ENCODE measurements at places on chromosomes 7 and 10. TPM values are rescaled to one million over a fixed set of nuclear protein-coding genes. Genes with fewer than 3 reads are reported as not detected.
A peak's percentile ranks its signal among the peaks of the same experiment; 100 is the strongest.

DNA sequence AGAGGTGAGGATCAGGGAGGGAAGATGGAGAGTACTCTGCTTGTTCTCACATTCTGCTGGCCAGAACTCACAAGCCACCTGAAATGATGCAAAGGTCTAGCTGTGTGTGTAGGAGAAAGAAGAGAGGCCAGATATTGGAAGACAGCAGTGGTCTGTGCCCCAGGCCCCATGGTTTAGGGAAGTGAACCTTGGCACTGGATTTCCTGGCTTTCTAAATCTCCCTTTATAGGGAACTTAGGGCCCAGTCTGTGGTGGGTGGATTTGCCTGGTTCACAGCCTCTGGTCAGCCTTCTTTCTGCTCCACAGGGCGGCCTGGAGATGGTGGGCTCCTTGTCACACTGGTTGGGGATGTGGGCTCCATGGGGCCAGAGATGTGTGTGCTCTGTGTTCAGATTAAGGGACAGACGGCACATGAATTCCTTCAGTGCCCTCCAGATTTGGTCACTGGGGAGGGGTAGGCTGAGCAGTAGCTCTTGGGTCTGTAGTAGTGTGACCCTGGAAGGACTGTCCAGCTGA, 9.5 kb upstream of the SH2D4B start:
- H3K27me3 ChIP-seq, result no peaks in the 10 kb centered on the region
- no peaks in the 10 kb centered on the region for H3K4me1 ChIP-seq
- DNase-seq, result no peak
- H3K4me3 ChIP-seq, result no peak overlapping the region
- H3K36me3 ChIP-seq, result no peaks in the 10 kb centered on the region
- H3K27ac ChIP-seq, result no peak overlapping the region

- peak overlapping the region; percentile 47 for H3K27ac ChIP-seq
- no peaks in the 10 kb centered on the region for H3K36me3 ChIP-seq
- no peaks in the 10 kb centered on the region for H3K27me3 ChIP-seq
- H3K4me1 ChIP-seq, result peaks cover 27% of the 10 kb centered on the region
Observed at GRCh38 chr10:5563321-5563961, 38.7 kb downstream of the CALML3 start.

- no peaks in the 10 kb centered on the region for H3K27me3 ChIP-seq
- H3K4me3 ChIP-seq, result no peak overlapping the region
- H3K36me3 ChIP-seq, result no peaks in the 10 kb centered on the region
- DNase-seq, result no peak
Observed at GRCh38 chr7:45196374-45196773, 38.8 kb downstream of the RAMP3 start.

DNA sequence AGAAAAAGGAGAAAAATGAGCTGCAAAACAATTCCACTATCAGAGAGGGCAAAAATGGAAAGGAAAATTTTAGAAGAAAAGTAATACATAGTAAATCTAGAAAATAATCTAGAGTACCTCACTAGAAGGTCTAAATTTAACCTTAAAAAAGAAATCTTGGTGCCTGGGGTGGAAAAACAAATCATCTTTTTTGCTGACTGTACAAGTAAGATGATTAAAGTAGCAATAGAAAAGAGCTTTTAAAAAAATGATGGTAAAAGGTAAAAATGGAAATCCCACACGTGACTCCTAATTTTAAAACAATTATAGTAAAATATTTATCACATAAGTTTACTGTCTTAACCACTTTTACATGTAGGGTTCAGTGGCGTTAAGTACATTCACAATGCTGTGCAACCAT, 28.8 kb upstream of the GOT1 start:
- no peaks in the 10 kb centered on the region for H3K4me1 ChIP-seq
- H3K27ac ChIP-seq, result no peak overlapping the region
- no peak for DNase-seq
- H3K27me3 ChIP-seq, result no peaks in the 10 kb centered on the region
- H3K4me3 ChIP-seq, result no peak overlapping the region

DNA sequence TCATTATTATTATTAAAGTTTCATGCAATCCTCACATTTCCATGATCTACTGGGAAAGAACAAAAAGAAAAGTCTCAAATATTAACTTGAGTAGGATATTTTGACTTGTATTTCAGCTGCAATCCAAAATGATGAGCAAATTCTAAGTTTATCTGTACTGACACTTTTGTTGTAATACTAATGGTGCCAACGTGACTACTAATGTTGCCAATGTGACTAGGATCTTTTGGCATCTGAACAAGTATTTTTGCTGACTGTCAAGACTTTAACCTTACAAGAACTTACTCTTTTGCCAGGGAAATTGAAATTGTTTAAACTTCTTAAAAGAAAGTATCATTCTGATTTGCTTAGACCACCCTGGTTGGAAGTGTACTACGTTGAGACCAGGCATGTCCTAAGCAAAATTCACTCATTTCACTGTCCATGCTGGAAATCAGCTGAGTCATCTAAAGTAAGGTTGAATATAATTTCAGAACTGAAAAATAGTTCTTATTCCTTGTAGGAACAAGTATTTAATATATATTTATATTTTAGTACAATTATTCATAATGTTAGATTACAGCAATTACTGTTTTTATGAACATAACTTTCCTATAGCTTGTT, 78.5 kb upstream of the LYZL1 start:
- H3K4me1 ChIP-seq, result no peaks in the 10 kb centered on the region
- H3K27me3 ChIP-seq, result no peaks in the 10 kb centered on the region
- no peaks in the 10 kb centered on the region for H3K36me3 ChIP-seq

- no peak for DNase-seq
- no peak overlapping the region for H3K4me3 ChIP-seq
- H3K36me3 ChIP-seq, result no peaks in the 10 kb centered on the region
- no peak overlapping the region for H3K27ac ChIP-seq
Observed at GRCh38 chr7:40824461-40824860, 689.7 kb downstream of the SUGCT start.

The HDAC9 gene
- total RNA-seq, result 16.1 TPM

DNA sequence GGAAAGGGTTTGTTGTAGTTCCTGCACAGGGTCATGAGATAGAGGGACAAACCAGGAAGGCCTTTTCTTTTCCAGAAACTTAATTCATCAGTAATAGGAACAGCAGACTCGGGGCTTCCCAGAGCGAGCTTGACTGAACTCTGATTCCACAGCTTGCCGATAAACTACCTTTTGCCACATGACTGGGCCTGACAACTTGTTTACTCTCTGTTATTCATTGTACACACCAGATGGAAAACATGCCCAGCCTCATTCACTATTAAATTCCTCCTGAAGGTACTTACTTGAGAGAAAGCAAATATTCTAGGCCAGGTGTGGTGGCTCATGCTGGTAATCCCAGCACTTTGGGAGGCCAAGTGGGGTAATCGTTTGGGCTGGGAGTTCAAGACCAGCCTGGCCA, 77.1 kb upstream of the FGFR2 start:
- H3K4me1 ChIP-seq, result no peaks in the 10 kb centered on the region
- H3K27ac ChIP-seq, result no peak overlapping the region
- DNase-seq, result no peak
- no peak overlapping the region for H3K4me3 ChIP-seq

GRCh38 chr10:78337016-78337415, 303.4 kb downstream of the RPS24 start:
- H3K4me3 ChIP-seq, result no peak overlapping the region
- H3K27me3 ChIP-seq, result no peaks in the 10 kb centered on the region
- H3K4me1 ChIP-seq, result peaks cover 9% of the 10 kb centered on the region

- peaks cover 5% of the 10 kb centered on the region for H3K4me1 ChIP-seq
- no peak overlapping the region for H3K4me3 ChIP-seq
- no peak overlapping the region for H3K27ac ChIP-seq
- H3K27me3 ChIP-seq, result no peaks in the 10 kb centered on the region
- no peak for DNase-seq
- no peaks in the 10 kb centered on the region for H3K36me3 ChIP-seq
Observed at GRCh38 chr7:134809616-134810015, 30.2 kb downstream of the CALD1 start.

The NEBL gene
- 12.0 TPM for total RNA-seq

DNA sequence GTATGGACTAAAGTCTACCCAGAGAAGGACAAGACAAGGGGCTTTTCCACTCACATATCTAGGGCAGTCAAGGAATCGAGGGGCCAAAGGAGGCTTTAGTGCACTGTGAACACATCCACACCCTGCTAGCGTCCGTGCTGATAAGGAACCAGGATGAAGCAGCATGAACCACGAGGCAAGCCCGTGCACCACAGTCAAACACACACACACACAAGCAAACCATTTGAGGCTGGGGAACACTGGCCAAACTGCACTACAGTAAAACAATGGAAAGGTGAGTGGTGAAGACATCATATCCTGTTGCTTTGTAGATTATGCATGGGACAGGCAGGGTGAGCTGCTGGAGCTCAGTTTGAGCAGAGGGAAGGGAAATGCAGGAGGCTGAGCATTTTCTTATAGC, 177.4 kb upstream of the CDCA7L start:
- H3K36me3 ChIP-seq, result no peaks in the 10 kb centered on the region
- no peak overlapping the region for H3K27ac ChIP-seq
- no peak overlapping the region for H3K4me3 ChIP-seq
- DNase-seq, result peak; percentile 87
- H3K4me1 ChIP-seq, result peaks cover 4% of the 10 kb centered on the region
- H3K27me3 ChIP-seq, result no peaks in the 10 kb centered on the region

DNA sequence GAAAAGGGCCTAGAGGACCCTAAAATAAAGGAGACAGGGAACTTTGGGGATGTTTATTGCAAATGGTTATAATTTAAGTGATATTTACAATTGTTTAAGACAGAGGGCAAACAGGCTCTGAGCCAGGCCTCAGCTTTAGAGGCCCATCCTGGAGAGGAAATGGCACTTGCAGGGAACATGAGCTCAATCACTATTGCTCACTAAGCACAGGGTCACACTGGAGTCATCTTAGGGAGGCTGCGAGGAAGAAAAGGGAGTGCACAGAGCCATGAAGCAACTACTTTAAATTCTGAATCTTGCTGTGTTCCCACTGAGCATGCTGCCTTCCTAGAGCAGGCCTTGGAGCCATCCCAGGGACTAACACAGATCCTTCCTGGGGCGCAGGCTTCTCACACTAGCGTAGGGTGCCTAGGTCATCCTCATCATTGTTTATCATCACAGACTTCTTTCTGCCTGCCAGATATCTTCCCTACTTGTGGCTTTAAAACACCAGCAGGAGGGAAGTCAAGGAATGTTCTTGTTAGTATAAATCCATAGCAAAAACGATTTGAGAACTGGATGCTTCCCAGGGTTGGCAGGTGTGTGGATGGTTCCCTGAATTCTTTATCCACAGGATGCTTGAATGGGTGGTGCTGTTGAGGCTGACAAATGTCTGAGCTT, 12.7 kb upstream of the DNAJB12 start:
- peaks cover 20% of the 10 kb centered on the region for H3K4me1 ChIP-seq
- H3K27me3 ChIP-seq, result no peaks in the 10 kb centered on the region
- peaks cover 54% of the 10 kb centered on the region for H3K36me3 ChIP-seq
- no peak overlapping the region for H3K27ac ChIP-seq

DNA sequence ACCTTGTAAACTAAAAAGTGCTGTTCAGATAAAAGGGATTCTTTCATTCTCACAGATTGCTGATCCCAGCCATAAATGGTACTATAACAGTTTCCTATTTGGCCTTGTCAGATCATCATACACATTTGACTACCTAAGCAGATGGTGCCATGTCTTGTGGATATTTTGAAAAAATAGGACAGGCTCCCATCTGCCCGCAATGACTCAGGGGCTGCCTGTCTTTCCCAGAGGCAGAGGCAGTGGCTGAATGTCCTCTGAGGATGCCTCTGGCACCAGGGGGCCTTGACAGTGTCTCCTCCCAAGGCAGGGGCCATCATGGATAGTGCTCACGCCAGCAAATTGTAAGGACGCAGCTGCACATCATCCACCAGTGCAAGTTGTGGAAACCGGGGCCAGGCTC, 323.0 kb upstream of the PODXL start:
- no peak overlapping the region for H3K4me3 ChIP-seq
- H3K36me3 ChIP-seq, result no peaks in the 10 kb centered on the region
- no peaks in the 10 kb centered on the region for H3K4me1 ChIP-seq
- H3K27me3 ChIP-seq, result no peaks in the 10 kb centered on the region

DNA sequence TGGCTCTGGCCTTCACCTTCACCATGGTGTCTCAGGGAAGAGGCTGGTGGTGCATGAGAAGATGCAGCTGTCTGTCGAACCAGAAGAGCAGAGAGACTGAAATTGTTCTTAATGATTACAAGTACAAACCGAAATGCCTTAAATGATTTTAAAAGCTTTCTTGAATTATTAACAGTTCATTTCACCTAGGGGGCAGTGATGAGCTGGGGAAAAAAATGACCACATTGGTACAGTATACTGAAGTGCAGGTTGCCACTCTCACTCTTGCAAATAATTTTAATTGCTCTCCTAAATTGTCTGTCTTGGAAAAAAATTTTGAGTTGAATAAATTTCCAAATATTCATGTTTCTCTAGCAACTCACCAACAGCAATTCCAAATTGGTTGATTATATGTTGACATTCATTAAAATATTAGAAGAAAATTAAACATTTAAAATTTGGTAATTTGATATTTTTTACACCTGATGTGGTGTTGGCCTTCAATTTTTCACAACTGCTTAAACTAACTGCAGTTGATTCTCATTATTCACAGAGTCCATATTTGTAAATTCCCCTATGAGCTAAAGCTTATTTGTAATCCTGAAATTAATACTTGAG, 692.6 kb downstream of the ZWINT start:
- no peaks in the 10 kb centered on the region for H3K27me3 ChIP-seq
- no peaks in the 10 kb centered on the region for H3K4me1 ChIP-seq
- no peak overlapping the region for H3K27ac ChIP-seq

DNA sequence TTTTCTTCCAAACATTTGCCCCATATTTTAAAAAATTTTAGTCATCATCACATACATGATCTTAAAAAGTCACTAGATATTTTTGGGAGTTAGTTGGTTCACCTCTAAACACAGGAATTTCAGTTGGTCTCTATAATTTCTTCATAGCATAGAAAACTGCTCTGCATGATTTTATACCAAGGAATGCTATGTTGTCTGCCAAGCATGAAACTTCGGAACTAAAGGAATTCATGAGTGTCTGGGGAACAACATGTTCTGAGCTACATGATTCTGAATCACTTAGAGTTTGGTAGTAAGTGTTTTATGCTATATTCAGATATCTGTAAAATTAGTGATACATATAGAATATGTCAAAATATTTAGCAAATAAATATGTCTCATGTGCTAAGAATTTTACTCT, 957.8 kb downstream of the GATA3 start:
- H3K36me3 ChIP-seq, result no peaks in the 10 kb centered on the region
- no peaks in the 10 kb centered on the region for H3K4me1 ChIP-seq
- H3K27me3 ChIP-seq, result no peaks in the 10 kb centered on the region
- no peak overlapping the region for H3K4me3 ChIP-seq

DNA sequence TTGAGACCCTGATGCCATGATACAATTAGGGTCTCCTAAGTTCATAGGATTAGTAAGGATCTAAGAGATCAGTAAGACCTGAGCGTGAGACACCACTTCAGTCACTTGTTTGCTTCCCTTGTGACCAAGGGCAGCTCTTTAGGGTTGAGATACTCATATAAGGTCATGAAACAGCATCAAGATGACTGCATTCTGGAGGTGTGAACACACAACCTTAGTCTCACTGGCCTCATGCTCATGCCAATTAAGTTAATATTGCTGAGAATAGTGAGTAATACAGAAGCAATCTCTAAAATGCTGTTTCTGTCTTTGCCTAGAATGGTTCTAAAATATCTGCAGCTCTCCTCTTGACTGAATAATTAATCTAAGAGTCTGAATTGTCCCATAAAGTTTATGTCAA, 39.6 kb upstream of the KLHL7 start:
- H3K4me1 ChIP-seq, result no peaks in the 10 kb centered on the region
- H3K27ac ChIP-seq, result no peak overlapping the region
- H3K4me3 ChIP-seq, result no peak overlapping the region
- no peaks in the 10 kb centered on the region for H3K36me3 ChIP-seq
- no peak for DNase-seq
